ENCODE measurements at places on chromosomes 6 and 20.

GRCh38 chr6:134171517-134171916 lies 119.1 kb upstream of the SLC2A12 start:
- DNase-seq, result no peak

- DNase-seq, result no peak
Measured at GRCh38 chr6:36968266-36968977, 13.9 kb downstream of the PI16 start.

DNA sequence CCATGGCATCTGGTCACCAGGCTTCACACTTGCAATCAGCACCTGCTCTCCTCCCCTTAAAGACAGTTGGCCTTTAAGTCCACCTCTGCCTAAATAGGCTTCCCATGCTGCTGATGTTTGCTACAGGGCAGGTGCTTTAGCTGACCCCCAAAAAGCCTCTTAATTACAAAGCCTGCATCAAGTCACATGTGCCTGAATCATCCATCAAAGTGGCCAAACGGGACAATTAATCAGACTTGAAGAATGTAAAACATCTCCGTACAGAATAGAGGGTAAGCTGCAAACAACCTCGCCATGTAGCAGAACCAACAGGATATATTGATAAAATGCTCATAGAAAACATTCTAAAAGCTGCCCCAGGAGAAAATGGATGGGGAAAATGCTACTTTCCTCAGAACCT lies 7.4 kb downstream of the LY86 start:
- no peak for DNase-seq

GRCh38 chr6:27553123-27553904 lies 80.4 kb upstream of the ZNF184 start:
- DNase-seq, result no peak

GRCh38 chr20:2123720-2124119 lies 22.1 kb downstream of the STK35 start:
- no peak for DNase-seq

- DNase-seq, result no peak
Measured at GRCh38 chr6:20569000-20569610, 34.8 kb downstream of the CDKAL1 start.

DNA sequence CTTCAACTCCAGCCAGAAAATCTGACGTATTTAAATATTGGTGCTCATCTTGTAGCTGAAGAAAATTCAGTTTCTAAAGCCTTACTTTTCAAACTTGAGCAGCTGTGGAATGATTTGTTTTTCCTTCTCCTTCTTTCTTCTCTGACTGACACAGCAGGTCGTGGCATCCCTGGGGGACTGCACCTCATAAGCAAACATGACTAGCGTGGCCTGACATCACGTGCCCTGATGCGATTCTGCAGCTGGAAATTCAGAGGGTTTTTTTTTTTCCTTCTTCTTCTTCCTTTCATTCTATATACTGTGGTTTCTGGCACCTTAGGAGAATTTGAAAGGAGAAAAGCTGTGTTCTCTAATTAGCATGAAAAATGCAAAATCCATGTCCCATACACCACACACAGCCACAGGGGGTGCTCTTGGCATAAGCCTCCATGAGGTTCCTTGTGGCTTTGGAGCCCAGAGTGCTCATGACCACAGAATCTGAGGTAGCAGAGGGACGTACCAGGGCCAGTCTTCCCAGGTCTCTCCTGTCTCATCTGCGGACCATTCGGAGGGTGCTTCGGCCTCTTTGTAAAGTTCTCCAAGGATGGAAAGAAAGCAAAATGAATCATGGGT lies 258.5 kb upstream of the CDH4 start:
- no peak for DNase-seq

GRCh38 chr6:56291302-56291917 lies 44.0 kb upstream of the COL21A1 start:
- DNase-seq, result no peak

All from cortex of kidney (tissue), 1 donor.